H1 (cell line): ENCODE measurements at places on chromosomes 7 and 10. TPM values are rescaled to one million over a fixed set of nuclear protein-coding genes. Genes with fewer than 3 reads are reported as not detected.

- peak; percentile 46 for DNase-seq
Observed at GRCh38 chr7:33807779-33808482, 97.4 kb upstream of the BMPER start.

GRCh38 chr7:102918845-102919244, 6.0 kb downstream of the LRRC17 start:
- no peak for DNase-seq

- no peak for DNase-seq
Observed at GRCh38 chr7:18846765-18847215, 270.6 kb downstream of the TWIST1 start.

DNA sequence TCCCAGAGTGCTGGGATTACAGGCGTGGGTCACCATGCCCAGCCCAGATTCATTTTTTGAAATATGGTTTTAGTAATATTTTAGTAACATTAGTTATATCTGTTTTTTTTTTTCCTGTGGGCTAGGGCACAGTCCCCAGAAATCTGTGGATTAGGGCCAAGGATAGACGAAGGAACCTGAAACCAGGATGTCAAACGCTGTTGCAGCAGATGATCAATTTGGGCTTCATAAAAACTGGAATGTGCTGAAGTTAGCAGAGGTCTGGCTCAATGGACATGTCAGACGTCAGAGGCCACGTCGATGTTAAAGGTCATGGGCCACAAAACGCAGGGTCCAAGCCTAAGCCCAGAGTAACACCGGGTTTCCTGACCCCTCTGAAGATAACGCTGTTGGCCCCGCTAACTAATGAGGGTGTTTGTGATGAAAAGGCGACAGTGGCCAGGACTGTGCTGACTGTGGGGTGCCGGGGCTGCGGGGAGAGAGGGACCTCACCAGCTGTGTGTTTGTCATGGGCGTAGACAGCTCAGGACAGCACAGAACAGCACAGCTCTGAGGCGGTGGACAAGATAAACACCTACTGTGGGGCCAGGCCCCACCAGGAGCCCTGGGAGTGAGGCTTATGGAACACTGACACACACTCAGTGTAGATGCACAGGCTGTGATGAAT, 23.8 kb upstream of the GTPBP4 start:
- DNase-seq, result no peak

DNA sequence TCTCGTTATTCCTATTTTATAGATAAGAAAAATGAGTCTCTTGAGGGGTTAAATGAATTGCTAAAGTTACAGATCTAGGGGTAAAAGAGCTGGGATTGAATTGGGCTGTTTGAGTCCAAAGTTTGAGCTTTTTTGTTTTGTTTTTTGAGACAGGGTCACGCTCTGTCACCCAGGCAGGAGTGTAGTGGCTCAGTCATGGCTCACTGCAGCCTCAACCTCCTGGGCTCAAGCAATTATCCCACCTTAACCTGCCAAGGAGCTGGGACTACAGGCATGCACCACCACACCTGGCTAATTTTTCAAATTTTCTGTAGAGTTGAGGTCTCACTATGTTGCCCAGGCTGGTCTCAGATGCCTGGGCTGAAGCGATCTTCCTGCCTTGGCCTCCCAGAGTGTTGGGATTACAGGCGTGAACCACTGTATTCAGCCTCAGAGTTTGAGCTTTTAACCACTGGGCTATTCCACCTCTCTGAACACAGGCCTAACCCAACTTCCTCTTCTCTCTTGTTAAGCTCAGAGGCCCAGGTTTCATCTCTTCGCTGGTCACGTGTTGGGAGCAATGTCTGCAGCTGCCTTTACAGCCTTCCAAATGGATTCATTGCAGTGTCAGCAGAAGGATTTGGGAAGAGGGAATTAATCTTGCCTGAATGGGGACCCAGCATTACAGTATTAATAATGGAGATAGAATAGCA, 8.0 kb downstream of the SUFU start:
- no peak for DNase-seq

DNA sequence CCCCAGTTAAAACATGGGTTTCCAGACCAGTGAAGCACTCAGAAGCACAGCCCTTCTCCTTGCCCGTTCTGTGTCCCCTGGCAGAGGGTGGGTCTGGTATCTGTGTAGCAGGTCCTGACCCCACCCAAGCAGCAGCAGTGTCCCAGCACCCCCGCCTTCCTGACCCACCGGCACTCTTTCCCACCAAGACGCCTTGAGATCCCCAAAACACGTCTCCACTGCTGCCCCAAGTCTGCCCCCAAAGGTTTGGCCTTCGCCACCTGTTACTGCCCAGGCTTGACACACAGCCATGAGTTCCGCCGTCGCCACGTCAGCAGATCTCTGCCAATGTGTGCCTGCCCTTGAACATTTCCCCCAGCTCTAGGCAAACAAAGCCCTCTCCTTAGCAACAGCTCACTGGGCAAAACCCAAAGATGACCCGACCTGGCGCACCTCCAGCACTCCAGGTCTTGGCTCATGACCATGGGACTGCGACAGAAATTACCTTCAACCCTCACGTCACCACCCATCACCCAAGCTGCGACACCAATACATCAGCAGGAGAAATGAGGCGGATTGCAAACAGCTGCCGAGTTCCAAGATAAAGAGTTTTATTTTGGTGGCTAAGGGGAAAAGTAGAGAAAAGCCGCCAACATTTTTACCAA, 75.6 kb downstream of the CTBP2 start:
- no peak for DNase-seq

DNA sequence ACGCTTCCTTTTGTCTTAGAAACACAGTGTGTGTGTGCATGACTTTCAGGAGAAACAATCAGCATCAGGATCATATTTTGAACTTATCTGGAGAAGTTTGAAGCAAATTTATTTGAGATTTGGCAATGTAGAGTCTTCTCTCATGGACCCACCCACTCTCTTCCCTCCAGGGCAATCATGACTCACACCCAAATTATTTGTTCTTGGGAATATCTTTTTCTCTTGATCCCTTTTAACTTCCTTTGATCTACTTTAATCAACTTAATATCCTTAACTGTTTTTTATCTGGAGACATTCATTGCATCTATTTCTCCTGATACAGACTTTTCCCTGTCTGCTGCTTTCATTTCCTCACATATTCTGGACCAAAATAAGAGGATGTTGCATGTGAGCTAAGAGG, 1174.3 kb downstream of the GATA3 start:
- DNase-seq, result no peak

DNA sequence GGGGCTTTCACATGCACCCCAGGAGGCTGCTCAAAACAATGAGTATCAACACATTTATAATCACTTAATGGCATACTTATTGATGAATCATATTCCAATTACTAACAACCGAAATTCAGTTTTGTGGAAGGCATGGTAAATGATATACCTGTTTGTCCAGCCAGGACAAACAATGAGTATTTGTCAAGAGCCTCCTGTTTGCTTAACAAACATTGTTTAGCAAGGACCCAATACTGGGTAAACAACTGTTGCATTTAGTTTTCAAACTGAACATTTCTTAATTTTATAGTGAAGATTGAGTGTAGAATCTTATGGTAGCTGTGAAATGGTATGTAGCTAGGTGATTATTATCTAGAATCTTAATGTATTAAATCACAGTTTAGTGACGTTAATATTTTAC, 473.7 kb downstream of the ATRNL1 start:
- DNase-seq, result no peak

GRCh38 chr7:52940481-52940880, 95.0 kb upstream of the POM121L12 start:
- DNase-seq, result no peak

DNA sequence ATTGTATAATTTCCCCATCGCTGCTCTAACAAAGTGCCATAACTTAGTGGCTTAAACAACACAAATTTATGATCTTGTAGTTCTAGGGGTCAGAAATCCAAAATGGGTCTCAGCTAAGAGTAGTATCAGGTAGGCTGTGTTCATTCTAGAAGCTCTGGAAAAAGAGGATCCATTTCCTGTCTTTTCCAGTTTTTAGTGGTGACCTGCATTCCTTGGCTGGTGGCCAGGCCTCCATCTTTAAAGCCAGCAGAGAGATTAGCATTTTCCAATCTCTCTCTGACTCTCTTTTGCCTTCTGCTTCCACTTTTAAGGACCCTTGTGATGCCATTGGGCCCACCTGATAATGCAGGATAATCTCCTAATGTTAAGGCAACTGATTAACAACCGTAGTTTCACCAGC, 41.0 kb upstream of the C10orf120 start:
- DNase-seq, result no peak

WDR91 gene
- total RNA-seq, result 12.7 and 14.7 TPM in 2 replicates

GRM8 gene
- total RNA-seq, result 2.8 and 3.7 TPM in 2 replicates
